ENCODE measurements at places on chromosomes 3 and 15. TPM values are rescaled to one million over a fixed set of nuclear protein-coding genes. Genes with fewer than 3 reads are reported as not detected.

The XCR1 gene
- polyA plus RNA-seq: not detected

The EBLN2 gene
- polyA plus RNA-seq: 4.8 TPM

The KLHL40 gene
- polyA plus RNA-seq: 0.66 TPM

The RTP1 gene
- not detected for polyA plus RNA-seq

The ROBO2 gene
- polyA plus RNA-seq: 13.5 TPM

The C3orf20 gene
- polyA plus RNA-seq: not detected

The PLS1 gene
- polyA plus RNA-seq: 7.4 TPM

The AADACL2 gene
- not detected for polyA plus RNA-seq

The TM4SF1 gene
- polyA plus RNA-seq: 4.3 TPM

The PYGO1 gene
- polyA plus RNA-seq: 7.2 TPM

The SLC27A2 gene
- not detected for polyA plus RNA-seq

The CCR3 gene
- polyA plus RNA-seq: not detected

The PLA2G4E gene
- polyA plus RNA-seq: not detected

The SLC24A5 gene
- not detected for polyA plus RNA-seq

The ITIH1 gene
- polyA plus RNA-seq: 0.20 TPM

The POPDC2 gene
- polyA plus RNA-seq: 68.0 TPM

The TRH gene
- polyA plus RNA-seq: 149 TPM

The NAALADL2 gene
- 2.3 TPM for polyA plus RNA-seq

The ZCWPW2 gene
- 2.4 TPM for polyA plus RNA-seq

The ZKSCAN7 gene
- 14.0 TPM for polyA plus RNA-seq

The GOLGA8S gene
- polyA plus RNA-seq: not detected

The ANXA2 gene
- polyA plus RNA-seq: 284 TPM

The GPR149 gene
- not detected for polyA plus RNA-seq

The ADGRG7 gene
- 49.4 TPM for polyA plus RNA-seq

The ENTPD3 gene
- 1.1 TPM for polyA plus RNA-seq

The DUOX2 gene
- not detected for polyA plus RNA-seq

The PRR20G gene
- polyA plus RNA-seq: not detected

The PRICKLE2 gene
- polyA plus RNA-seq: 4.3 TPM

The CMTM8 gene
- 6.9 TPM for polyA plus RNA-seq

The LRRN1 gene
- 6.0 TPM for polyA plus RNA-seq

The STXBP5L gene
- polyA plus RNA-seq: 0.02 TPM

The DPPA2 gene
- not detected for polyA plus RNA-seq

The PLA2G4F gene
- 0.50 TPM for polyA plus RNA-seq

The PGBD4 gene
- polyA plus RNA-seq: 0.37 TPM

The TGM5 gene
- not detected for polyA plus RNA-seq

The NEDD4 gene
- 5.9 TPM for polyA plus RNA-seq

The REC114 gene
- 2.3 TPM for polyA plus RNA-seq

The ALPK3 gene
- polyA plus RNA-seq: 16.6 TPM

The ANKRD63 gene
- 13.7 TPM for polyA plus RNA-seq

The GP9 gene
- polyA plus RNA-seq: not detected

The TMEM158 gene
- polyA plus RNA-seq: 3.5 TPM

Measured in cardiac muscle cell (in vitro differentiated cells and primary cell).